ENCODE measurements at places on chromosomes 5 and 9.
A peak's percentile ranks its signal among the peaks of the same experiment; 100 is the strongest.

DNA sequence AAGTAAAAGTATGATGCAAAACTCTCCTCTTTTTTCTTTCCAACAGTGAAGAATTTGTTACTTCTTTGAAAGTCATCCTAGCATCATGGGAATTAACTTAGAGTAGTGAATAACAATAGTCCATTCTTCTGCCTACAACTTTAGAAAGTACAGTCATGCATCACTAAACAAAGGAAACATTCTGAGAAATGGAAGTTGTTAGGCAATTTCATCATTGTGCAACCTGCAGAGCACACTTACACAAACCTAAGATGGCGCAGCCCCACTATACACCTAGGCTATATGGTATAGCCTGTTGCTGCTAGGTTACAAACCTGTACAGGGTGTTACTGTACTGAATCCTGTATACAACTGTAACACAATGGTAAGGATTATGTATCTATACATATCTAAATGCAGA lies 1209.3 kb upstream of the C9orf72 start:
- DNase-seq: peak; percentile 32

- no peak for DNase-seq
Measured at GRCh38 chr5:851076-851475, 290 bp upstream of the ZDHHC11 start.

DNA sequence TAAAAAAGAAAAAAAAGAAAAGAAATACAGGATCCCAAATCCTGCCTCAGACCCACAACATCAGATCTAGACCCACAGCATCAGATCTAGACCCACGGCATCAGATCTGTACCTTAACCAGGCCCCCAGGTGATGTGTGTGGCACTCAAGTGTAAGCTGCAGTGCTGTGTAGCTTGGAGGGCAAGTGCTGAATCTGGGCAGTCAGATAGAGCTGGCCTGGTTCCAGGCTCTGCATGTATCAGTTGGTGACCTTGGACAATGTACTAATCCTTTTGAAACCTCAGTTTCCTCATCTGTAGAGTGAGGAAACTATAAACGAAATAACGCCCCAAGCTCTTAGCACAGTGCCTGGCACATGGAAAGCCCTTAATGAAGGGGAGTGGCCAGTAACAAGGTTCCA lies 16.7 kb downstream of the COL15A1 start:
- no peak for DNase-seq

- DNase-seq: no peak
Measured at GRCh38 chr9:121185178-121185745, 16.4 kb downstream of the RAB14 start.

DNA sequence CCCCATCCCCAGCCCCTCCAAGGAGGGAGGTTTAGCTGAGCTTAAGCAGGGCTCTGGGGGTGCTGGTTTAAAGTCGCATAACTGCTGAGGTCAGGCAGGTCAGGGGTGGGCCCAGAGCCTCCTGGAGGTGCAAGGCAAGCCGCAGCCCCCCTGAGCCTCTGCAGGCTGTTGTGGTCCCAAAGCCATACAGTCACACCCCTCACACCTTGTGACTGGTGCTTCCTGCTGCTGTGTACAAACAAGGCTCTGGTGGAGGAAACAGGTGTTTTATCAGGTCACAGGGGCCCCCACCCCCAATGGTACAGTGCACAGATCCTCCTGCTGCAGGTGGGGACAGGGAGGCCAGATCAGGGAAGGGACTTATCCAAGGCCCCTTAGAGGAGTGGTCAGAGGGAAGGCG lies 8.0 kb downstream of the TCF7 start:
- DNase-seq: no peak

GRCh38 chr5:57664700-57665099 lies 182.1 kb upstream of the ACTBL2 start:
- DNase-seq: no peak

DNA sequence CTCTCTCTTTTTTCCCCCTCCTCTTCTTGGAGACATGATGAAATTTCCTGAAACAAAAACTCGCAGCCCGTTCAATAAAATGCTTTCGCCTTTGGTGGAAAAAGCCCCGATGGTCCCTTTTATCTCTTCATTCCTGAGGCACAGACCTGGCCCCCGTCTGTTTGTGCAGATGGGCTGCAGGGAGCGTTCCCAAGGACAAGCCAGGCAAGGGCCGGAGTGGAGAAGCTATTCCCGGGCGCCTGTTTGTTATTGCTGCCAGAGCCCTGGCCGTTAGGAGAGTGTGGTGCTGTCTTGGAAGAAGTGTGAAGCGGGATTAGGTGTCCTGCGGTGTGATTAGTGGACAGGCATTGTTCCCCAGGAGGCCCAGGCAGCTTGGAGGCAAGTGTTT lies 71.9 kb downstream of the SMIM23 start:
- DNase-seq: no peak

DNA sequence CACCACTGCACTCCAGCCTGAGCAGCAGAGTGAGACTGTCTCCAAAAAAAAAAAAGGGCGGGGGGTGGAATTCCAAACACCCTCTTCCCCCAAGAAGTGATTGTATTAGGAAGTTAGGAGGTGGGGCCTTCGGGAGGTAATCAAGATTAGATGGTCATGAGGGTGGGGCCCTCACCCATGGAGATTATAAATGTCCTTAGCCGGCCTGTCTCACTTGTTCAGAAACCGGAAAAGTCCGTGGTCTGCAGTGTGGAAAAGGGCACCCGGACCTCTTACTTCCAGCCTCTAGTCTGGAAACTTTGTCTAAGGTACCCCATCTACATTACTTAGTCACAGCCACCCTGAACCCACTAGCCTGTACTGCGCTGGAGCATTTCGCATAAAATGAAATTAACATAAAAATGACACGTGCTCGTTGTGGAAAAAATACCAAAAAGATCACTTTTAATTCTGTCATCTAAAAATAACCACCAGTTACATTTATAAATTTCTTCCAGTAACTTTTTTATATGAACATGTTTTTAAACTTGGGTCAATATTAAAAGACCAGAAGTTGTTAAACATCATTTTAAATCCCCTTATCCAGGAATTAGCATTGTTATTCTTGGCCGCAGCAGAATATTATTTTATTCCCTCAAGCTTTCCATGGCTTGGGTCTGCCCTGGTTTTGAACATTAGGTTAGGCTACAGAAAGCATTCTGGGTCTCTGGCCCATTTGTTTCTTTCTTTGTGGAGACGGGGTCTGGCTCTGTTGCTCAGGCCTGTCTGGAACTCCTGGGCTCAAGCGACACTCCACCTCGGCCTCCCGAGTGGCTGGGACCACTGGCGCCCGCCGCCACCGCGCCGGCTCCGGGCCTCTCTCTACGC lies 1.2 kb upstream of the CKS2 start:
- no peak for DNase-seq

DNA sequence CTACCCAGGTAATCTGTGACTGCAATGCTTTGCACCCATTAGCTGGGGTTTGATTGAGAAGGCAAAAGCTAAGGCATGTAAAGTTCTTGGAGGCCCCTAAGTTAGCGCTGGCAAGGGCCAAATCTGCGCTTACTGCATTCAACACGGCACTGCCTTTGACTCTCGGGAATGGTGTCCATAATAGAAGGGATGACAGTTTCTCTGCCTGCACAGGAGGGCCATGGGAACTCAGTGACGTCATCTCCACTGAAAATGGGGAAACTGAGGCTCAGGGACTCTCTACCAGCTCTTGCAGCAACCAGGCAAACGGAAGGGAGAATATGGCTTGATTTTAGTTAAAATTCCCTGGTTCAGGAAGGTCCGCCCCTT lies 487 bp downstream of the SPATA24 start:
- no peak for DNase-seq

GRCh38 chr9:131167146-131167692 lies 41.8 kb downstream of the NUP214 start:
- DNase-seq: no peak

DNA sequence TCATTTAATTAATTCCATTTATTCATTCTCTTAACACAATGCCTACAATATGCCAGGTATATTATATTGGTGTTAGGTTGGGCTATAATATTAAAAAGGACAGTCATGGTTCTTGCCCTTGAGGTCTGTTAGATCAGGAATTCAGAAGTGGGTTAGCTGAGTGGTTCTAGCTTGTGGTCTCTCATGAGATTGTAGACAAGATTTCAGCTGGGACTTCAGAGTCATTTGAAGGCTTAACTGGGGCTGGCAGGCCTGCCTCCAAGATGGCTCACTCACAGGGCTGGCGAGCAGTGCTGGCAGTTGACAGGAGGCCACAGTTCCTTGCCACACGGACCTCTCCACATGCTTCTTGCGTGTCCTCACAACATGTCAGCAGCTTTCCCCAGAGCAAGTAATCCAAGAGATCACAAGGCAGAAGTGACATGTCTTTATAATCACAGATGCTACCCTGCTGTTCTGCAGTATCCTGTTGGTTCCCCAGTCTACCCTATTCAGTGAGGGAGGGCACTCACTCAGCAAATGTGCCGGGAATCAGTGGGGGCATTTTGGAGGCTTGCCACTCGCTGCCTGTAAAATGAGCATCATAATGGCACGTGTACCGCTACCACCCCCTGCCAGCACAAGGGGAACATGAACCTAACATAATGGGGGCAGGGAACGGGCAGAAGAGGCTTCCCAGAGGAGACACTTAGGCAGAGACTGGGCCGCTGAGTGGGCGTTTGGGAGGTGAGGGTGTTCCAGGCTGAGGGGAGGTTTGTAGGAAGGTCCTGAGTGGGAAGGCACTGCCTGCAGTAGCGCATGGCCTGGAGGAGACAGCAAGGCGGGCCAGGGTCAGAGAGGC lies 70.0 kb downstream of the EXOSC2 start:
- no peak for DNase-seq

- DNase-seq: no peak
Measured at GRCh38 chr5:113757508-113757907, 244.0 kb downstream of the YTHDC2 start.

DNA sequence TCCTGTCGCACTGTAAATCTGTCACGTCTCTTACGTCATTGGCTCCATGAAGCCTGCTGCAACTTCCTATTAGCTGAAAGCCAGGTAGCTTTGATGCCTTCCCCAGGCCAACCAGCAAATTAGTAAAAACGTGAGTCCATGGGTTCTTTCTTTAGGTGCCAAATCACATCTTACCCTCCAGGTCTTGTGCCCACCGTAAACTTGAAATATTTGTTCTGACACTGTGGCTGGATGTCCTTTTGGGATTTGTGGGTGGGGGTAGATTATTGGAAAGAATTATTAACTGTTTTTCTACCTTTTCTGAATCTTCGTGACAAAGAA lies 172.8 kb downstream of the NR3C1 start:
- DNase-seq: no peak

- no peak for DNase-seq
Measured at GRCh38 chr5:170361616-170362015, 27.6 kb downstream of the KCNMB1 start.

- no peak for DNase-seq
Measured at GRCh38 chr9:8633784-8634183, 834.2 kb upstream of the DMAC1 start.

DNA sequence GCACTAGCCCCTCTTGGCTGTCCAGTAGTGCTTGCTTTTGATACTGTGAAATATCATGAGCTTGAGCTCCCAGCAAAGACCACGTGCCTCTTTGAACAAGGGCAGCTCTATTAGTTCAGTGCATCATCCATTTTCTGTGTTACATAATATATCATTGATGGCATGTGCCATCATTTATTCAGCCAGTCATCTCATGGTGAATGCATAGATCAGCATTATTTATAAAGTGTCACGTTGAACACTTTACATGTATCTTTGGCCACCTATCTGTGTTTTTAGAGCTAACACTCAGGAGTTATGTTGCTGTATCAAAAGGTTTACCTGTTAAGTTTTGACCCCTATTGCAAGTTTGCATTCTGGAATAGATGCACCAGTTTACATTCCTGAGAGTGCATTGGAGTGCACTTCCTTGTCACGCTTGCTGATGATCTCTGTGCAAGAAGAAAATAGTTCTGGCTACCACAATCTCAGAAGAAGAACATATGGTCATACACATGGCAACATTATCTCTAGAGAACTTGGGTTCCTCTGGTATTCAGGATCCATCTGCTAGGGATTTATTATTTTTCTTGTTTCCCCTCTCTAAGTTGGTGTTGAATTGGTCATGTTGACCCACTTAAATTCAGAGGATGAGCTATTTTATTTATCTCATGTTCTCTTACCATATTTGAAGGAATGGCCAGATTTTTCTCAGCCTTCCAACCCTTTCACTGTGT lies 120.9 kb downstream of the SH3GL2 start:
- DNase-seq: no peak

DNA sequence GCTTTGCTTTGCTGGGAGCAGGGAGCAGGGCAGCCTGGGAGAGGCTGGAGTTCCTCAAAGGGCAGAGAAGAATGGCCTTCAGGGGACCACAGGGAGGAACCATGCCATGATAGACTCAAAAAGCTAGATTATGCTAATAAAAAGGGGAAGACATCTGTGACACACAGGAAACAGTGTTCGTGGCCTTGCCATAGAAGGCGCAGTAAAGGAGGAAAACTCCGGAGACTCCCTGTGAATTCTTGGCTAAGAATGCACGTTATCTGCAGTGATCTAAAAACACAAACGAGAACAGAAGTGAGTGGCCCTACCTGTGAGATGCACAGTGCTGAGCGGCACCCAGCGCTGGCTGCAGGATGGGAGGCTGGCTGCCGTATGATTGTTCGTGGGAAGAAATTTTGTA lies 15.9 kb upstream of the LTC4S start:
- no peak for DNase-seq

DNA sequence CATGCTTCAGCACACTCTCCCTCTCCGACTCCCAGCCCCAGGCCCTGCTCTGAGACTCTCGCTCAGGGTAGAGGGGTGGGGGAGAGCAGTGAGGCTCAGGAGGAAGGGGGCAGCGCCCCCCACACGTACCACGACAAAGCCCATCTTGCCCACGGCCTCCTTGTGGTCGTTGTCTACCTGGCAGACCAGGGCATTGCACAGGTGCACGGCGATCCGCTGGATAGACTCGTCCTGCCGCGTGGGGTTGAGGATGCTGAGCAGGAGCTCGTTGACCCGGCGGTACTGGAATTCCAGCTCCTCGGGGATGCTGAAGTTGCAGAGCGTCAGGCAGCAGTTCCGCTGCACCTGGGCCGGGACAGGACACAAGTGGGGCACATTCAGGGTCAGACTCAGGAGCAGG lies 18.5 kb upstream of the ZDHHC12 start:
- no peak for DNase-seq

- no peak for DNase-seq
Measured at GRCh38 chr5:108418197-108418596, 36.3 kb upstream of the FBXL17 start.

- no peak for DNase-seq
Measured at GRCh38 chr5:143416411-143416810, 12.9 kb upstream of the NR3C1 start.

- DNase-seq: no peak
Measured at GRCh38 chr5:155936520-155937406, 390.2 kb upstream of the SGCD start.

DNA sequence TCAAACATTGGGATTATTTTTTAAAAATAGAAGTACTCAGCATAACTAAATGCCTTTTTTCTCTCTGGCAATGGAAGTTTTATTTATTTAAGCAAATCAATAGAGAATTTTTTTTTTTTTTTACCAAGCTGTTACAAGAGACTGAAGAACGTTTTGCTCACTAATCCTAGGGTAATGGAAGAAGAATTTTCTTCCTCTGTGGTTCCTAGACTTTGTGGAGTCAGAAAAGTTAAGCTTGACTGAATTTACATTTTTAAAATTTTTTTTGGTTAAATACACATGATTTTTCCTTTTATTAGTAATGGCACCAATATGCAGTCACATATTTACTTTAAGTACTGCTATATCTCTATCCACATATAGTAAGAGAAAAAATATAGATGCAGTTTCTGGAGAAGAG lies 189.8 kb downstream of the PCSK1 start:
- no peak for DNase-seq

- DNase-seq: peak; percentile 85
Measured at GRCh38 chr5:9468060-9468388, 77.9 kb downstream of the SEMA5A start.

GRCh38 chr5:95422838-95423237 lies 31.7 kb downstream of the FAM81B start:
- peak; percentile 57 for DNase-seq

- DNase-seq: no peak
Measured at GRCh38 chr9:69121155-69122081, 52.7 kb upstream of the TJP2 start.
